H1 (cell line): ENCODE measurements at places on chromosomes 5 and 9. TPM values are rescaled to one million over a fixed set of nuclear protein-coding genes. Genes with fewer than 3 reads are reported as not detected.

GRCh38 chr5:1334831-1335539 lies 9.9 kb downstream of the CLPTM1L start:
- DNase-seq, result no peak

DNA sequence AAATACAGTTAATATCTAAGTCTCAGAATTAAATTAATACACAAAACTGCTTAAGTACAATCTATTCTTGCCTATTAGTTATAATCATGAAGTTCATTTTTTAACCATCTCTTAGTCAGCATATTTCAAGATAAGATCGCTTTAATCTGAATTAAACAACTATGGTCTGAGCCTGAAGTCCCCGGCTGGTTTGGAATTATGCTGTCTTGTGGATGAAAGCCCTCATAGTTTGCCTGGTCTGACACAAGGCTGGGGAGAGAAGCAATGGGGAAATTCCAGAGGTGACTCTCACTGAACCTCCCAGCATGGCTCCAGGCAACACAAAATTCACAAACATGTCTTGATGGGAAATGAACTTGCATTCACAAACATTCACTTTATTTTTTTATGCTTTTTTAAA lies 28.0 kb upstream of the GRAMD2B start:
- no peak for DNase-seq

DNA sequence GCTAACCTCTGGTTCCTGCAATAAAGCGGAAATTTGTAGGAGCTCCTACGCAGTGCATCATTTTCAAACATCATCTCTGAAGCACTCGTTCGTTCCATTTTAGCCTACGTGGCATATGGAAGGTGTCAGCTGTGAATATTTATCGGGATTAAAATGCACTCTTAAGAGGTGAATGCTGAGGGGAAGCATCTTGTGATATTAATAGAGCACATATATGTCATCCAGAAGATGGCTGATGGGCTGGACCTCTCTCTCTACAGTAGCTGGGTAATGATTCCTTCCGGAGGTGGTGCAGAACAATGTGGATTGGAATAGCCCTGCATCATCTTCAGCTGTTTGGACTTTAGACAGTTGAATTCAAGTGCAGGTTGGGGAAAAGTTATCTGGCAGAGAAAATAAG lies 478.7 kb downstream of the DMAC1 start:
- no peak for DNase-seq

- no peak for DNase-seq
These were observed 2032.6 kb downstream of the MAT2B start for GRCh38 chr5:165538065-165538464.

DNA sequence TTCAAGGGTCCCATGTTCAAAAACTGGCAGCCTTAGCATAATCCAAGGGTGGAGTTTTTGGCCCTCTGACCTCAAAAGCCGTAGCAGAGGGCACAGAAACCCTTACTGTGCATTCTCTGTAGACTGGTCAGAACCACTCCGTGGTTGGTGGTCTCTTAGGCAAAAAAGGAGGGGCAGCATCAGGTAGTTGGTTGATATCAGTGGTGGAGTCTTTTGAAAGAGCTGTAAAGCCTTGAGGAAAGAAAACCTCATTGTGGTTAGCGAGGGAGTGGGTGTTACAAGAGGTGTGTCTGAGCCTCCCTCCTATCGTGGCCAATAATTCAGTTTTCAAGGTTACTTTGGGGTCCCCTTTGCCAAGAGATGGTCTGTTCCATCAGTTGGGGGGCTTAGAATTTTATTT lies 40.9 kb downstream of the ARHGEF28 start:
- DNase-seq, result no peak

DNA sequence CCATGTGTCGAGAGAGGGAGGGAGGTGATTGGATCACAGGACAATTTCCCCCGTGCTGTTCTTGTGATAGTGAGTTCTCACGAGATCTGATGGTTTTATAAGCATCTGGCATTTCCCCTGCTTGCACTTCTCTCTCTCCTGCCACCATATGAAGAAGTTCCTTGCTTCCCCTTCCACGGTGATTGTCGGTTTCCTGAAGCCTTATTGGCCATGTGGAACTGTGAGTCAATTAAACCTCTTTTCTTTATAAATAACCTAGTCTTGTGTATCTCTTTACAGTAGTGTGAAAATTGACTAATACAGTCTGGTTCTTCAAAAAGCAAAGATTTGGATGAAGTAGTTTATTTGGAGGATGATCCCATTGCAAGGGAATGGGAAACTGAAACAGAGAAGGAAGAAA lies 11.3 kb upstream of the MIER3 start:
- no peak for DNase-seq

CBY3 gene
- 0.38 and 0.39 TPM in 2 replicates for polyA plus RNA-seq

QRFP gene
- polyA plus RNA-seq, result not detected in 2 replicates

HSPA4 gene
- 24.6 and 28.9 TPM in 2 replicates for polyA plus RNA-seq

PCDHB10 gene
- 1.3 and 1.5 TPM in 2 replicates for polyA plus RNA-seq
